SJSA1 (cell line): ENCODE measurements at places on chromosomes 12 and 14.

GRCh38 chr14:41302776-41303175, 303.9 kb upstream of the LRFN5 start:
- DNase-seq = no peak

GRCh38 chr12:85779768-85780167, 56.4 kb downstream of the RASSF9 start:
- DNase-seq = no peak

- DNase-seq = no peak
Observed at GRCh38 chr14:50523271-50524041, 8.9 kb downstream of the MAP4K5 start.

- no peak for DNase-seq
Observed at GRCh38 chr12:47267571-47267970, 187.8 kb upstream of the AMIGO2 start.

- DNase-seq = no peak
Observed at GRCh38 chr14:52948836-52949235, 2.0 kb downstream of the FERMT2 start.

- no peak for DNase-seq
Observed at GRCh38 chr14:95834496-95834895, 42.1 kb upstream of the TUNAR start.

GRCh38 chr12:11941606-11942337, 129.0 kb upstream of the BCL2L14 start:
- DNase-seq = peak; percentile 78

- DNase-seq = peak; percentile 43
Observed at GRCh38 chr12:28872654-28873268, 276.3 kb upstream of the FAR2 start.

DNA sequence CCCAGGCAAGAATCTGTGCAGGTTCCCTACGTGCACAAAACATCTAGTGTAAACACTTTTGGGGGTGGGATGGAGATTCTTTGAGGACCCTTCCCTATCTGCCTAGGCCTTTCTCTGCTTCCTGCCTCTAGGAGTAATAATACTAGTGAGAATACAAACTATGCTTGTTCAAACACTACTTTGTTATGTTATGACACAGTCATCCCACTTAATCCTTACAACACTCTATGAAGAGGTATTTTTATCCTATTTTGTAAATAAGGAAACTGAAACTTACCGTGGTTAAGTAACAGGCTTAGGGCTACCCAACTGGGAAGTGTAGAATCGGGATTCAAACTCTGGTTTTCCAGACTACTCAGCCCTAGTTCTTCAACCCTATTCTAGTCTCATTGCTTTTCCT, 96.5 kb downstream of the KCNA5 start:
- no peak for DNase-seq

- no peak for DNase-seq
Observed at GRCh38 chr14:95137804-95138167, 19.5 kb downstream of the DICER1 start.

DNA sequence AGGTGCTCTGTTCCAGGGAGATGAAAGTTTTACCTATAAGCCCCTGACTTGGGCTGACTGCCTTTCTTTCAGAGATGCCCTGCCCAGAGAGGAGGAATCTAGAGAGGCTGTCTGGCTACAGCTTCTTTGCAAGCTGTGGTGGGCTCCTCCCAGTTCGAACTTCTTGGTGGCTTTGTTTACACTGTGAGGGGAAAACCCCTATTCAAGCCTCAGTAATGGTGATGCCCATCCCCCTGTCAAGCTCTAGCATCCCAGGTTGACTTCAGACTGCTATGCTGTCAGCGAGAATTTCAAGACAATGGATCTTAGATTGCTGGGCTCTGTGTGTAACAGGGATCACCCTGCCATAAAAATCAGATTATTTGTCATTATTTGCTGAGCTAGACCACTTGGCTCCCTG, 377.6 kb downstream of the FLRT2 start:
- DNase-seq = no peak

DNA sequence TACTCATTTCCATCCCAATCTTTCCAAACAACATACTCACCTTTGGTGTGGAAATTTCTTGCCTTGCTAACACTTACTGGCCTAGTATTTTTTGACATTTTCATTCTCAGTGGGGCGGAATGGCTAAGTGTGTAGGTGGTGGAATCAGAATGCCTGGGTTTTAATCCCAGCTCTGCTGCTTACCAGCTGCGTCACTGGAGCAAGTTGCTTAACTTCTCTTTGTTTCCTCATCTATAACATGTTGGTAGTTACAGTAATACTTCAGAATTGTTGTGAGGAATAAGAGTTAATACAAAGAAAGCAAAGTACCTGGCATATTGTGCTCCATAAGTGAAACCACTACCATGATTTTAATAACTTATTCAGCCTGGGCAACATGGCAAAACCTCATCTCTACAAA, 3.0 kb upstream of the FAM177A1 start:
- no peak for DNase-seq

- no peak for DNase-seq
Observed at GRCh38 chr12:54300732-54301427, at the start of gene NFE2. Gene NFE2 (minus strand): TSS chr12:54301015. CDS start chr12:54295248, 5,767 bp downstream.

- no peak for DNase-seq
Observed at GRCh38 chr14:105859717-105860614, 333.6 kb downstream of the TMEM121 start.

- no peak for DNase-seq
Observed at GRCh38 chr14:77140359-77141213, 1.0 kb downstream of the ZDHHC22 start.

DNA sequence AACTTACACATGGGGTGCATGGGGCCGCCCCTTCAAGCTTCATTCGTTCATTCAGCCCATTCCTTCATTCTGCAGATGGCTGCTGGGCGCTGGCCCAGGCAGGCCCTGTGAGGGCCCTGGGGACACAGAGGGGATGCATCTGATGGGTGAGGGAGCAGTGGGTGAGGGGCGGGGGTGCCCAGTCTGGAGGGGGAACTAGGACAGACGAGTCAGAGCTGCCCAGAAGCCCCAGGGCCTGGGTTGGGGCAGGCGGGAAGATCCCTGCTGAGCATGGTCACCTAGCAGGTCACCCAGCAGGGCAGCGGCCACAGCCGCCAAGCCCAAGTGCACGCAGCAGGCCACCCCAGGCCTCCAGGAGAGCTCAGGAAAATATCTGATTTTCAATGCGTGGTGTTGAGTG, 14.1 kb downstream of the TRMT61A start:
- DNase-seq = no peak

- no peak for DNase-seq
Observed at GRCh38 chr12:11793921-11794710, 144.6 kb downstream of the ETV6 start.

DNA sequence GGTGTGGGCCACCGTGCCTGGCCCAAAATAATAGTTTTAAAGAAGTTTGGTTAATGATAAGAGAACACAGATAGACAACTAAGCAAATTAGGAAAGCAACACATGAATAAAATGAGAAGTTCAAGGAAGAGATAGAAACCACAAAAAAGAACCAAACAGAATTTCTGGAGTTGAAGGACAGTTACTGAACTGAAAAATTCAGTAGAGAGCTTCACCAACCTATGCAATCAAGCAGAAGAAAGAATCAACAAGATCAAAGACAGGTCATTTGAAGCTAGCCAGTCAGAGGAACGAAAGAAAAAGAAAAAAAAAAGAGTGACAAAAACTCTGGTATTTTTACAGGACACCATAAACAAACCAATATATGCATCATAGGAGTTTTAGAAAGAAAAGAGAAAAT, 15.4 kb upstream of the KRT83 start:
- no peak for DNase-seq

- no peak for DNase-seq
Observed at GRCh38 chr12:21221778-21222177, 90.8 kb downstream of the SLCO1B1 start.

- DNase-seq = no peak
Observed at GRCh38 chr14:94655169-94655710, 43.0 kb downstream of the SERPINA3 start.

- no peak for DNase-seq
Observed at GRCh38 chr14:104284636-104285507, 146.5 kb downstream of the KIF26A start.

DNA sequence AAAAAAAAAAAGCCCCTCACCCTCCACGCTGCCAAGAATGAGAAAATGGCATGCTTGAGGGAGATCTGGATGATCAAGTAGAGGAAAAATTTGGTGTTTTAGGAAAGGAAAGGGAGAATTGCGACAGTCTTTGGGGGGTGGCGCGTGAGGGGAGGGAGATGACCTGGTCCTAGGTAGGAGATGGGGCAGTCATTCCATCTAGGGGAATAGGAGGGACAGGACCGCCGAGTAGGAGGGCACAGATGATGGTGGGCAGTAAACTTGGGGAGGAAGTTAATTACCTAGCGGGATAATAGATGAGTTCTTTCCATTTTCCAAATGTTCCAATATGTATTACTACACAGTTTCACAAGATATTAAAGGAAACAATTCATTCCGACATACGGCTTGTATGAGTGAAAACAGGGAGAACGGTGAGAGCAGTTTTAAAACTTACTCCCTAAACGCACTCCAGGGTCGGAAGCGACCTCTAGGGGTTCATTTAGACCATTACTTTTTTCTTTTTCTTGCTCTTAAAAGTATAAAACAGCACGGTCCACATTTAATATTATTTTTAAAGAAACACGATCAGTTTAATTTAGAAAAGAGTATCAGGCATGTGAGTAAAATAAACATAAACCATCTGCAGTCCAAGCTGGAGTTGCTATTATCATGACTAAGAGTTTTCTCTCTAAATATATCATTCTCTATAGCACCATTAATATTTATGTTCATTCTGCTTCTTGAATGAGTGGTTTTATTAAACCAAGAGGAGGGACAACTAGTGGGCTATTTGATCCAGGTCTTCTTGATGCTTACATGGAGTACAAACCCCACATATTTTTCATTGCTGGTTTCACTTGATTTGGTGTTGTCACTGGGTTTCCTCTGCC, 3.0 kb upstream of the FNTB start:
- peak; percentile 42 for DNase-seq

DNA sequence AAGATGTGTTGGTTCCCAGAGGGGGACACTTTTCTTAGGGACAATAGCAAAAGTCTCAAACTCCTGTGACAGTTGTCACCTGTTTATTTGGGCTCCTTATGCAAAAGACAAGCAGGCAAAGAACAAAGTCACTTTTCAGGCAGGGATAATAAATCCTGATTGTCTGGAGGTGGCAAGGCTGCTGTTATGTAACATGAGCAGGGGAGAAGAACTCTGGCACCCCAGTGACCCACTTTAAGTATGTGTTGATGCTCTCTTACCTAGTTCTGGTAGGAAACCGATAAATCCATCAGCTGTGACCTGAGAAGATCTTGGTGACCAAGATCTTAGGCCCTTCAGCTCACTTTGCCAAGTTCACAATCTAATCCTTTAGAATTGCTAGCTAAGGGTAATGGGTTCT, 17.4 kb downstream of the MDGA2 start:
- DNase-seq = no peak

DNA sequence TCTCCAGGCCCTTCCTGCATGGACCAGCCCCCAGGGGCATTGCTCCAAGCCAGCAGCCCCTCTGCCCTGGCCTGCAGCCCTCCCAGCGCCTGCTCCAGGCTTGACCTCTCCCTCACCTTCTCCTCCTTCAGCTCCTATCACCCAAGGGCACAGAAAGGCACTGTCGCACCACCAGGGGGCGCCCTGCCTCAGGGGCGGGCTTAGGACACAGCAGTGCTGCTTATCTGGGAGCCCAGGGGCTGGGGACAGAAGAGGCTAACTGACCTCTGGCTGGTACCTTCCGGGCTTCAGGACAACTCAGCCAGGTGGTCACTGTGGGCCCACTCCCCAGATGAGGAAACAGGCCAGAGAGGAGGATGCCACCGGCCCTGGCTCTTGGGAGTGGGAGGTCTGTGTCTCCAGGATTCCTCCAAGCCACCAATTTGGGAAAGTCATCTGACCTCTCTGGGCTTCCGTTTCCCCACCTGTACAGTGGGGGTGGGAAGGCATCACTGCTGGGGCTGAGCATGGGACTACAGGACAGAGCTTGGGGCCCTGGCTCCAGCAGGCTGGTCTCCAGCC, 25.3 kb upstream of the GPR132 start:
- DNase-seq = peak; percentile 83

DNA sequence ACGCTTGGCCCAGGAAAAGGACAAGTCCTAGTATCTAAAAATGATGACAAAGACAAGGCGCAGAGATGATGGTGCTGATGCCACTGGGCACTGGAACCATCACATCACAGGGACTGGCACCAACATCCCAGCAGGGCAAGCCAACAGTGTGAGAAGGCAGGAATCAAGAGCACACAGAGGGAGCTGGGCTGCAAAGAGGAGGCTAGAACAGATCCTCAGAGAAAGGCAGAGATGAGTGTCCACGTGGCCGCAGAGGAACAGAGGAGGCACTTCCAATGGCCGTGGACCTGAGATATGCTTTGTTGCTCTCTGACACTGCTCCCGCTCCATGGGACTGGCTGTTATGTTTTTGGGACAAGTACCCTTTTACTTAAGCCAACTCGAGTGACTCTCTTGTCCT, 17.9 kb downstream of the FOXN3 start:
- no peak for DNase-seq

GRCh38 chr14:32407130-32407529, 78.0 kb downstream of the AKAP6 start:
- no peak for DNase-seq

DNA sequence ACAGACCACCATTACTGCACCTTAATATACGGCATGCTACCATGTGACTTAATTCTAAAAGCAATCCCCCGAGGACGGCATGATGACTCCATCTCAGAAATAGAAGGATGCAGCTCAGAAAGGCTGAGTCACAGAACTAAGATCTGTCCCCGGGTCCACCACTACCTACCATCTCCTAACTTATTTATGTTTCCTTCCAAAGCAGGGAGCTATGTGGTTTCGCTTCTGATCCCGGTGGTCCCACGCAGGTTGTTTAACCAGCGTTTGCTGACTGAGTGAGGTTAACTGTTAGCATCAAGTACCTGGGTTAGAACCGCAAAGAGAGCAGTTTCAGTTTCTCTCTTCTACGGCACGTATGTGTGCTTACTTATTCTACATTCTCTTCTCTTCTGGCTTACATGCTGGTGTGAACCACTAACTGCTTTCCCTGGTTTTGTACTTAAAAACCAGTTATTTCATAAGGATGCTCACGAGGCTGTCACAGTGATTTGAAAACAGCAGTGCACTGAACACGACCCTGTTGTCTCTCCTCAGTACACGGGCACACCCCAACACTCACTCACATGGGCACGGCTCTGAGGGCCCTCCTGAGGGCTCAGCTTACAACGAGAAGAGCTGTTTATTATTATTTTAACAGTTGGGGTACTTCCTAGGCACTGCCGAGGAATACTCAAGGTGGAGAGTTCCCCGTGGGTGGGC, 66.7 kb downstream of the CCDC88C start:
- no peak for DNase-seq

- no peak for DNase-seq
Observed at GRCh38 chr12:105319691-105320209, 10.7 kb upstream of the C12orf75 start.

- DNase-seq = no peak
Observed at GRCh38 chr14:91341751-91342154, 75.9 kb downstream of the CCDC88C start.
